Skeletal muscle cell (primary cell): ENCODE measurements at places on chromosomes 13 and 19.

GRCh38 chr13:109809216-109809932, 23.0 kb upstream of the IRS2 start:
- DNase-seq: peak; percentile 47

GRCh38 chr19:5774921-5775320, 9.6 kb downstream of the PRR22 start:
- no peak for DNase-seq

- DNase-seq: peak; percentile 55
Observed at GRCh38 chr19:42207767-42208271, 9.7 kb downstream of the DEDD2 start.

GRCh38 chr13:35833608-35834275, 297.4 kb downstream of the DCLK1 start:
- no peak for DNase-seq

- DNase-seq: no peak
Observed at GRCh38 chr13:23903906-23904280, 6.6 kb upstream of the C1QTNF9B start.

DNA sequence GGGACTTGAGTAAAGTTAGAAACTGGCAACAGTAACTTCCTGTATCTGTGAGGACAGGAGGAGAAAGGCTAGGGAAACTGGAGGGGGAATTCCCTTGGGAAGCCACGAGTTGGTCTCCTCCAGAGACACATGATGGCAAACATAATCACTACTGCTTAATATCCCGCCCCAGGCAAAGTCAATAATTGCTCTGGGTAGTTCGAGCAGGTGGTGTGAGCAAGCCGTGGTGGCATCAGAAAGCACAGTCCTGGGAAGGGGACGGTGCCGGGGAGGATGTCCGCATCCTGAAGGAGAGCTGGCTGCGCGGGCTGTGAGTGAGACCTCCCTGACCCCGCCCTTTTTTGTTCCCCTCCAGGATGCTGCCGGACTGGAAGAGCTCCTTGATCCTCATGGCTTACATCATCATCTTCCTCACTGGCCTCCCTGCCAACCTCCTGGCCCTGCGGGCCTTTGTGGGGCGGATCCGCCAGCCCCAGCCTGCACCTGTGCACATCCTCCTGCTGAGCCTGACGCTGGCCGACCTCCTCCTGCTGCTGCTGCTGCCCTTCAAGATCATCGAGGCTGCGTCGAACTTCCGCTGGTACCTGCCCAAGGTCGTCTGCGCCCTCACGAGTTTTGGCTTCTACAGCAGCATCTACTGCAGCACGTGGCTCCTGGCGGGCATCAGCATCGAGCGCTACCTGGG, 1.4 kb downstream of the FFAR2 start:
- DNase-seq: no peak

DNA sequence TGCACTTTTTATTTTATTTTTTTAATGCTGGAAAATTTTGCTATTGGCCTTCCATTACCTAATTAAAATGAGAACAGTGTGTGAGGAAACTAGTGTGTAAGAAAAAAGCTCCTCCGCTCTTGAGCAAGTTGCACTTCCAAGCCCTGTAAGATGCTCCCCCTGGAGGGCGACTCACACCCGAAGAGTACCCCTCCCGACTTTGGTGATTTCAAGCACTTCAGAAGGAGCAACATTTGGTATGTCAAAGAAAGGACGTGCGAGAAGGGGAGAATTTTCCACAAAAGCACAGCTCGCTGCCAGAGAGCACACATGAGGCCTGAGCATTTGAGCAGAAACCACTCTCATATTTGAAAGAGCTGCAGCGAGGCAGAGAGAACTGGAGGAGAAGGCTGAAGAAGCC, 504.4 kb downstream of the FGF9 start:
- DNase-seq: no peak

DNA sequence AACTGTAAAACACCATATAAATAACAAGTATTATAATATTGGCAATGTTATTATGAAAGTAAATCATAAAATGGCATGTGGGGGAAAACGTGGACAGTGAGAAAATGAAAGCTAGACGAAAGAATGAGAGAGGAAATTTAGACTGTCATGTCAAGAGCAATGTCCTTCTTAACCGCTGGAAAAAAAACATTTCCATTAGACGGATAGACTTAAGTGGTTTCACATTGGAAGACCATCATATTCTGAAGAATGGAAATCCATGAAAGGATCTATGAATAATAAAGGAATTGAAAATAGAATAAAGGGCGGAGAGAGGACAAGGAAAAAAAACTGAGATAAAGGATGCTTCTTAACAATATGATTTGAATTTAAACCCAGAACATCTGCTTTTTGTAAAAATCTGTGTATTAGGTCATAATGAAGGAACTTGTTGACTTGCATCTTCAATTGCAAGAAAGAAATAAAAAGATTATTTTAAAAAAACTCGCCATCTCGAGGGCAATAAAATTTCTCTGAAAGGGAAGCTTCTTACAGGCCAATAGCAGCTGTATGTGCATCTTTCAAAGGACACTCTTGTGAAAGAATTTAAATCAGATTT, 90.6 kb downstream of the SPRY2 start:
- no peak for DNase-seq

- DNase-seq: no peak
Observed at GRCh38 chr19:42121656-42122069, 10.6 kb downstream of the POU2F2 start.

DNA sequence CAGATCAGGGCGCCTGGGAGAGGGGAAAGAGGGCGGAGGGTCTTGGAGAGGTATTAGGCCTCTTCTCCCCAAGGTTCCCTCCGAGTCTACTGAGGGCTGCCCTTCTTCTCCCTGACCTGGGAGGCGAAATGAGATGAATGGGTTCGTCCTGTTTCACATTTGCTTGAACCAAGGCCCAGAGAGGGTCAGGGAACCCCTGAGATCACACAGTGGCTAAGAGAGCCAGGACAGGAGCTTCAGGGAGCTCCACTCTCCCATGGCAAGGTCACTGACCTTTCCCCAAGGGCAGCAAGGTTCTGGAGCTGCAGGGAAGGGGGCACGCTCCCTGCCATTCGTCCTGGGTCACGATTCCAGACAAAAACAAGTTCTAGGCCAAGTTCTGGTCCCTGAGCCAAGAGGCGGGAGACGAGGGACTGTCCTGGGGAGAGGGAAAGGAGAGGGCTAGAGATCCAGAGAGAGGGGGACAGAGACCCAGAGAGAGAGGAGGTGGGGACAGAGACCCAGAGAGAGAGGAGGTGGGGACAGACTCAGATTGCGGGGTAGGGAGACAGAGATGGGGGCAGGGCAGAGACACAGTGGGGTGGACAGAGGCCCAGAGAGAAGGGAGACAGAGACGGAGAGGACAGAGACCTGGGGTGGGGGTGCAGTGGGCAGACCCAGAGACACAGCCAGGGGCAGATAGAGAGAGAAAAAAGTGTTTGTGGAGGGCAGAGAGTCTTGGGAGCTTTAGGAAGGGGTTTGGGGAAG, 541 bp downstream of the ASPDH start:
- DNase-seq: no peak

DNA sequence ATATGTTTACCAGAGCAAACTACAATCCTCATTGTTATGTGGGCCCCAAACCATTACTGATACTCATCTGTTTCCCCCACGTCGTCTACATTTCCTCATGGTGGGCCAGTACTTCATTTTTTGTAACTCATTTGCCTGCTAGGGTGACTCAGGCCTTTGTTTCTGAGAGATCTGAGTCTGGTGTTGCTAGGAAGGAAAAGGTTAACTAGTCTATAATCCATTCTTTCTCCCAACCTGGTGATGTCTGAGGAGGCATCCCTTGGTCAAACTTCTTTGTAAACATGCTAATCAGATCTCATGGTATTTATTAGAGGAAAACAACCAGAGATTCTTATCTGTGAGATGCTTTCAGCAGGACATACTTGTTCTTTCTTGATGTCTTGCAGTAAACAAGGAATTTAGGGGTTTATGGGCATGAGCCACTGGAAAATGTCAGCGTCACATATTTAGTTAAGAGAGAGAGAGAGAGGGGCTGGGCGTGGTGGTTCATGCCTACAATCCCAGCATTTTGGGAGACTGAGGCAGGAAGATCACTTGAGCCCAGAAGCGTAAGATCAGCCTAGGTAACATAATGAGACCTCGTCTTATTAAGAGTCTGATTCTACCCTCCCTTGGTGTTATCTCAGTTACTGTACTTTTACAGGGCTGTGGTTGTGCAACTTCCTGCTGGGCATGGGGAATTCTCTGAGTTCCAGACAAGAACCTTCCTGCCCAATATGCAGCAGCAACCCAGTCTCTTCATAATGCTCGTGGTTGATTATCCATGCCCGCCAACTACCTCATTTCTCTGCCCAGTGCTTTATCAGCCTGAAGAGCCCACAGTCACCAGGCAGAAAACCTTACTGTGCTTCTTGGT, 9.7 kb upstream of the DPRX start:
- no peak for DNase-seq

GRCh38 chr19:42375415-42376176, 14.5 kb downstream of the CNFN start:
- no peak for DNase-seq

GRCh38 chr19:4717191-4717965, 6.3 kb downstream of the DPP9 start:
- DNase-seq: no peak

DNA sequence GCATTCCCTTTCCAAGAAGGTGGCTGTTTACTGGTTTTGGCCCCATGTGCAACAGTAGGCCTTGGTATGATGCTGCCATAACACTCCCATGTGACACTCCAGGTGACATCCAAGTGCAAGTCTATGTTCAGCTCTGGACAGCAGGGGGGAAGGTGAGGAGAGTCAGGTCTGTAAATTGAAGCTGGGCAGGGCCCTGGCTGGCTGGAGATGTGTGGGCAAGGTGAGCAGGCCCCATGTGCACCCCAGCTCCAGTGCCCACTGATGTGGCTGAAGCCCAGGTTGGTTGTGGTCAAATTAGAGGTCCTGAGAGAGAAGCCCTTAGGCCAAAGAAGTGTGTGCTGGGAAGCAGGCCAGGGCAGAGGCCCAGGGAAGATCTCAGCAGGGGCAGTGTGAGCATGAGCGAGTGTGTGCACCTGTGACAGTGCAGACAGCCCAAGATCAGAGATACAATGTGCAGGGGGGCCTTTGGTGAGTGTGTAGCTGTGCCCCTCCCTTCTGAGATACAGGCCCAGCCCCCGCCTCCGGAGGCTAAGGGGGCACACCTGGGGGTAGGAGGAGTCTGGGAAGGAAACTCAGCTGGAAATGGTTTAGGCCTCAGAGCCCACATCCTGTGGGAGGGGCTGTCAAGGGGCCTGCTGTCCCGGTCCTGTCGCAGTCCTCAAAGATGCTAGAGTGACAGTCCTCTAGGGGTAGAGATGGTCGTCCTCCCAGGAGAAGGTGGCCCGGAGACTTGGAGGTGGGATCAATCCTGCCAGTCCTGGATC, 18.6 kb downstream of the DEDD2 start:
- DNase-seq: no peak

- DNase-seq: no peak
Observed at GRCh38 chr13:39862900-39863299, 207.4 kb downstream of the COG6 start.

- DNase-seq: no peak
Observed at GRCh38 chr13:44489751-44490150, 86.4 kb downstream of the TSC22D1 start.

DNA sequence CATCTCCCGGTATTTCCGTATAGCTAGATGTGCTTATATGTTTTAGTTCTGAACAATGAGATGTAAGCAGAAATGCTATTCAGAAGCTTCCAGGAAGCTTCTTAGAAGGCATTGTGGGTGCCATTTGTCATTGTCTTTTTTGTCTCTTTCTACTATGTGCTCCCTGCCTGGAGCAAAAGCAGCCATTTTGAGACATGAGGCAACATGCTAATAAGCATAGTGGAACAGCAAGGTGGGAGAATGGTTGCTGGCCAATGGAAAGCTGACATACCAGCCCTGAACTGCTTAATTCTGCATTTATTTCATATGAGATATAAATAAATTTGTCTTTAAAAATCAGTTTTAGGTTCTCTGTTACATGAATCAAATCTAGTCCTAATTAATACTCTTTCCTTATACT, 299.7 kb downstream of the LMO7 start:
- no peak for DNase-seq
